MCF 10A (cell line): ENCODE measurements at places on chromosomes 4 and X. TPM values are rescaled to one million over a fixed set of nuclear protein-coding genes. Genes with fewer than 3 reads are reported as not detected.
A peak's percentile ranks its signal among the peaks of the same experiment; 100 is the strongest.

The DUX4 gene
- not detected in 2 replicates for total RNA-seq

The DRD5 gene
- total RNA-seq = not detected in 2 replicates

The LONRF3 gene
- total RNA-seq = 1.0 and 1.4 TPM in 2 replicates

The RBMXL3 gene
- not detected in 2 replicates for total RNA-seq

The MAGEC2 gene
- total RNA-seq = not detected in 2 replicates

The CENPC gene
- total RNA-seq = 17.7 and 19.0 TPM in 2 replicates

The F9 gene
- total RNA-seq = not detected in 2 replicates

- no peak for DNase-seq
- no peak overlapping the region for H3K4me3 ChIP-seq
- H3K27me3 ChIP-seq = no peaks in the 10 kb centered on the region
- no peaks in the 10 kb centered on the region for H3K36me3 ChIP-seq
These were observed 62.5 kb downstream of the PPEF1 start for GRCh38 chrX:18769812-18770573.

- H3K27ac ChIP-seq = no peak overlapping the region
- H3K4me1 ChIP-seq = peaks cover 6% of the 10 kb centered on the region
- H3K4me3 ChIP-seq = no peak overlapping the region
- H3K27me3 ChIP-seq = no peaks in the 10 kb centered on the region
- peaks cover 7% of the 10 kb centered on the region for H3K36me3 ChIP-seq
These were observed 252.3 kb downstream of the ARHGAP10 start for GRCh38 chr4:147984065-147984777.

GRCh38 chr4:174581901-174582300 is 59.6 kb upstream of the HPGD start:
- no peak overlapping the region for H3K27ac ChIP-seq
- no peak overlapping the region for H3K4me3 ChIP-seq
- DNase-seq = peak; percentile 15
- no peaks in the 10 kb centered on the region for H3K27me3 ChIP-seq
- H3K4me1 ChIP-seq = peaks cover 8% of the 10 kb centered on the region
- H3K36me3 ChIP-seq = no peaks in the 10 kb centered on the region

GRCh38 chr4:86160426-86160825 is 199.4 kb downstream of the MAPK10 start:
- no peaks in the 10 kb centered on the region for H3K36me3 ChIP-seq
- no peaks in the 10 kb centered on the region for H3K27me3 ChIP-seq
- no peak overlapping the region for H3K4me3 ChIP-seq
- no peak for DNase-seq

DNA sequence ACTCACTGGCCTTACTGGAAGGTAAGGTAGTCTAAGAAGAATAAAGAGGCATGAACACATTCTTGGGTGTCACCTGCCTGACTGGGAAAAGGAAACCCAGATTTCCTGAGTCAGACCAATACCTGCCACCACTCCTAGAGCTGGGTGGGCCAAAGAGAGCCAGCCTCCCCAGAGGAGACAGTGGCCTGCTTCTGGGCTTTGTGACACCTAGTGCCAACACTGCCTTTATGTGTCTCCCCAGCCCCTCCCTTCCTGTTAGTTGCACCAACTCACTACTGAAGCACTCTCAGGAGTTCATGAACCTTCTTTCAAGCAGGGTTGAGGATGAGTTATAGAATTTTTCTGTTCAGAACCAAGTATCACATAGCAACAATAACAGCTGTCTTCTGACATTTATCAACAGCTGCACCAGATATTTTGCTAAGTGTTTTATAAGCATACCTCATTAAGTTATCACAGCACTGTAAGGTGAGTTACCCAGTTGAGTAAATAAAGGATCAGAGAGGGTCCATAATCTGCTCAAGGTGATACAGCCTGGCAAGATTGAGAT is 77.6 kb upstream of the ETNPPL start:
- no peaks in the 10 kb centered on the region for H3K36me3 ChIP-seq
- no peaks in the 10 kb centered on the region for H3K4me1 ChIP-seq
- no peak for DNase-seq

DNA sequence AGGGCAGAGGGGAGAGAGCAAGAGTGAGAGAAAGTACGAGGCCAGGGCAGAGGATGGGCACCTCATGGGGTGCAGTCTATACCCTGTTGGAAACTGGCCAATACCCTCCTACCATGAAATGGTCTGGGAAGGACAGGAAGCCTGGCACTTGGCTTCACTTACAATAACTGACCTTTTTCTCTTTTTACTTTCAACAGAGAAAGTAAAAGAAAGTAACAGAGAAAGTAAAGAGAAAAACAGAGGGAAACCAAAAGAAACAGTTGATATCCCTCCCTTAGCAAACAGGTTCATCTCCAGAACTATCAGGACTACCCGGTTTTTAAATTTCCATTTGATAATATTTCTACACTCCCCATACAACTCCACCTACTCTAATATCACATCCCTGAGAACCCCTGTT is 20.6 kb downstream of the ARL13A start:
- H3K27me3 ChIP-seq = peaks cover 48% of the 10 kb centered on the region
- no peaks in the 10 kb centered on the region for H3K36me3 ChIP-seq
- no peak overlapping the region for H3K27ac ChIP-seq

DNA sequence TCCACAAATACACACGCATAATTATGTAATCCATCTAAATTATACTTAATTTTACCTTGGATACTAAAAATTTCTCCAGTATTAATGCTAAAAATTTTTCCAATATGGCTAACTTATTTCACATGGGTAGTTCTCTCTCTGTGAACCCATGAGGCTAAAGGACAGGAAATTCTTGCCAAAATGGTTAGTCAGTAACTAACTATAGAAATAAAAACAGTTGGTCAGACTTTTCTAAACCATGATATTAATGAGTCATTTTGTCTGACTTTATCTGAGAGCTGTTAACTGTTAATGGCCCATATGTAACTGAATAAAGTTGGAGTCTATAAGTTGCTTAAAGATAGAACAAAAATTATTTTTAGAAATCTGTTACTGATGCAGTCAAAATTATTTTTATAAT is 549.4 kb downstream of the TLL1 start:
- peak; percentile 49 for DNase-seq
- no peak overlapping the region for H3K4me3 ChIP-seq
- H3K27ac ChIP-seq = no peak overlapping the region
- H3K4me1 ChIP-seq = no peaks in the 10 kb centered on the region
- H3K36me3 ChIP-seq = no peaks in the 10 kb centered on the region

- H3K4me1 ChIP-seq = peaks cover 39% of the 10 kb centered on the region
- H3K4me3 ChIP-seq = no peak overlapping the region
- peaks cover 64% of the 10 kb centered on the region for H3K36me3 ChIP-seq
- DNase-seq = no peak
- H3K27me3 ChIP-seq = no peaks in the 10 kb centered on the region
These were observed 20.1 kb downstream of the FAT1 start for GRCh38 chr4:186703510-186703909.

GRCh38 chr4:159297091-159297490 is 194.2 kb downstream of the RAPGEF2 start:
- peaks cover 36% of the 10 kb centered on the region for H3K4me1 ChIP-seq
- DNase-seq = no peak
- H3K36me3 ChIP-seq = no peaks in the 10 kb centered on the region
- H3K27me3 ChIP-seq = no peaks in the 10 kb centered on the region
- H3K4me3 ChIP-seq = no peak overlapping the region

- no peaks in the 10 kb centered on the region for H3K4me1 ChIP-seq
- peaks cover 5% of the 10 kb centered on the region for H3K36me3 ChIP-seq
- H3K27ac ChIP-seq = no peak overlapping the region
- DNase-seq = no peak
- H3K27me3 ChIP-seq = no peaks in the 10 kb centered on the region
These were observed 44.6 kb downstream of the RASSF6 start for GRCh38 chr4:73575660-73576059.

- peaks cover 47% of the 10 kb centered on the region for H3K27me3 ChIP-seq
- no peak overlapping the region for H3K4me3 ChIP-seq
- no peak for DNase-seq
- H3K4me1 ChIP-seq = peaks cover 14% of the 10 kb centered on the region
These were observed 1.6 kb upstream of the ATP6AP2 start for GRCh38 chrX:40579141-40579540.

GRCh38 chrX:2559124-2559523 is 58.3 kb upstream of the DHRSX start:
- H3K27ac ChIP-seq = no peak overlapping the region
- H3K4me3 ChIP-seq = no peak overlapping the region
- peaks cover 26% of the 10 kb centered on the region for H3K27me3 ChIP-seq
- H3K4me1 ChIP-seq = no peaks in the 10 kb centered on the region
